HS-5 (cell line): ENCODE measurements at places on chromosomes 12 and 14.

DNA sequence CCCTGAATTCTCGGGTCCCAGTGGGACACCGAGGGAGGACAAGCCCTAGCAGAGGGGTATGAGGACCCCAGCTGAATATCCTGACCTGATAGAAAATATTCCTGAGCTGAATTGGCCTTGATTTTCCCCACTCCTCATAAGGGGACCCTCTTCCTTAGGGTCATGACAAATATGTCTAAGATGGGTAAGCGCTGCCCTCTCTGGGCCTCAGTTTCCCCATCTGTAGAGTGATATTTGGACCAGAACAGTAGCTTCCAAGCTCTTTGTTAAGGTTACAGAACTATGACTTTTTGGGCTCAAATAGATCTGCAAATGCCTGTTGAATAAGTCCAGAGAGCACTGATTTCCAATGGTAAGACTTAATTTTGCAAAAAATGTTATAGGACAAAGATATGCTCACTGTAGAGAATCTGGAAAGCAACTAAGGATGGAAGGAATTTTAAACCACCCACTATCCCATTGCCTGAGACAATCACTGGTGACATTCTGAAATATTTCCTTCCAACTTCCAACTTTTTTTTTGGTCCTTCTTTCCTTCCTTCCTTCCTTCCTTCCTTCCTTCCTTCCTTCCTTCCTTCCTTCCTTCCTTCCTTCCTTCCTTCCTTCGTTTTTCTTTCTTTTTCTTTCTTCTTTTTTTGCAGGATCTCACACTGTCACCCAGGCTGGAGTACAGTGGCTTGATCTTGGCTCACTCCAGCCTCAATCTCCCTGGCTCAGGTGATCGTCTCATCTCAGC lies 32.0 kb downstream of the MYL2 start:
- DNase-seq = no peak

DNA sequence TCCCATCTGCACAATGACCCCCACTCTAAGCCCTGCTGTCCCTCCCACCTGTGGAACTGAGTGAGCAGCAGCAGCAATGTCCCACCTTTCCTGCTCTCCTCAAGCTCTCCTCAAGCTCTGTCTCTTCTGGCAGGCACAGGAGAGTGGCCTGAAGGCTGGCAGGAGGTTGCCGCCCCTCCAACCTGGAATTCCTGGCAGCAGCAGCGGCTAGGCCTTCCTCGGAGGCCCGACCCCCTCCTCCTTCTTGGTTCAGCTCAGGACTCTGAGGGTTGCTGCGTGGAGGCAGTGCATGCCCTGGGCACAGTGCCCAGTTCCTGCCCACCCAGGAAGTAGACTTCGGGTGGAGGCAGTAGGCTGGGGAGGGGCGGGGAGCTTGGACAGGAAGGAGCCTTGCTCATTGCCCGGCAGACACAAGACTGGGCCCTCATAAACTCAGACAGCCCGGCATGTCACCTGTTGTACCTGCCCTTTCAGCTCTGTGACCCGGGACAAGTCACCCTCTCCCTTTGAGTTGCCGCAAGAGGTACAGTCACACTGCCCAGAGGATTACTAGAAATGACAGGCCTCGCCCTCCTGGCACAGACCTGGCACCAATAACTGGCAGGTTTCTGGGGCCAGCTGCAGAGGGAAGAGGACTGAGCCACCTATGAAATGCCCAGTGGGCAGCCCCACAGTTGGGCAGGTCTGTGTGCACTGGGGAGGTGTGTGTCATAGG lies 2.1 kb upstream of the SERPINA1 start:
- no peak for DNase-seq

DNA sequence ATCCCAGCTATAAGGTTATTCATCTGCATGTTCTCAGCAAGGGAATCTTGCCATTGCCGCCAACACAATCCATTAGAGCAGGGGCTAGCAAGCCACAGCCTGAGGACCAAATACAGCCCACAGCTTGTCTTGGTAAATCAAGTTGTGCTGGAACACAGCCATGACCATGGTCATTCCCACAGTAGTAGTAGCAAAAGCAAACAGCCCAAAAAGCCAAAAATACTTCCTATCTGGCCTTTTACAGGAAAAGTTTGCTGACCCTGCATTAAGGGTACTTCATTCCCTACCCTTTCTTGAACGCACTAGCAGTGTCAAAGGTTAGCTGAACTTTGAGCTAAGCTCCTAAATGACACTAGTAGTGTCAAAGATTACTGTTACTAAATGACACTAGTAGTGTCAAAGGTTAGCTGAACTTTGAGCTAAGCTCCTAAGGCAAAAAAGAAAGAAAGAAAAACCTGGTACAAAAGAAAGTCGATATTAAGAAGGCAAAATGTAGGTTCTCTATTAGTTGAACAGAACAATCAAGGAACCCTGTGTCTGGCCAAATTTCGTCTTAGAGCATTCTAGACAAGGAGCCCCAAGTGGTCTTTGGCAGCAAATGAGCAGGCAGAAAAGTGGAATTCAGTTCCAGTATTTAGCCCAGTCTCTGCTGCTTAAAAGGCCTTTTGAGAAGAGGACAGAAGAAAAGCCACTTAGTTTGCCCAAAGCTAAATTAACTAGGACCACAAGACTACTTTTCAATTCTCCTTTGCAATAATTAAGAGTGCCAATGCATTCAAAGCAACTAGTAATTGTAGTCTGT lies 67.7 kb downstream of the NT5DC3 start:
- no peak for DNase-seq

DNA sequence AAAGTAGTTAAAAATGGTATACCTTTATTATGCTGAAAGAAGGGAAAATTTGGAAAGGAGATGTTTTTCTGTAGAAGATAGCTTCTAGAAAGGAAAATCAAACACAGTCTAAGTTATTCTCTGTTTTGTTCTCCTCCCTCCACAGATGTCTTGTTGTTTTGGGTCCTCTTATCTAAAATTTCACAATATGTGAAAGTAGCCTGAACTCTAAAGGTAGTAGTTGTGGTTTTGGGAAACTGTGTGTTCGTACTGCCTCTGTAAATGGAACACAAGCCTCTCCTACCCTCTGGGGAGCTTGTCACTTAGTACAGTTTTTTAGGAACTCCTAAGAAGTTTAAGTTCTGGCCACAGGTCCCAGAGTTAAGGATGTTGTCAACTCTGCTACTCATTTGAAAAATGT lies 112.6 kb downstream of the CRADD start:
- DNase-seq = no peak

DNA sequence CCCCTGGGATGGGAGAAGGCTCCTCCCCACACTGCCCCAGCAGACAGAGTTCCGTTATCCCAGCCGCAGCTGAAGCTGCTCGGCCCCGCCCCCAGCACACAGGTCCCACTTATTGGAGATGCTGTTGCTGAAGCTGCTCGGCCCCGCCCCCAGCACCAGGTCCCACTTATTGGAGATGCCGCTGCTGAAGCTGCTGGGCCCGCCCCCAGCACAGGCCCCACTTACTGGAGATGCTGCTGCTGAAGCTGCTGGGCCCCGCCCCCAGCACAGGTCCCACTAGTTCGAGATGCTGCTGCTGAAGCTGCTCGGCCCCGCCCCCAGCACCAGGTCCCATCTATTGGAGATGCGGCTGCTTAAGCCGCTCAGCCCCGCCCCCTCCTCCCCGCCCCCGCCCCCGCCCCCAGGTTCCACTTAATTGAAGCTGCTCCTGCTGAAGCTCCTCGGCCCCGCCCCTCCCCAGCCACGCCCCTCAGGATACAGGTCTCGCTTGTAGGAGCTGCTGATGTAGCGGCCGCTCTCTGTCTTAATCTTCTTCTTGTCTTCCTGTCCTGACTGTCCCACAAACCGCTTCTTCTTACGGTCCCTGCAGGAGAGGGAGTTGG lies 12.0 kb downstream of the CFAP73 start:
- DNase-seq = no peak
